ENCODE measurements at places on chromosomes 7 and 10.

DNA sequence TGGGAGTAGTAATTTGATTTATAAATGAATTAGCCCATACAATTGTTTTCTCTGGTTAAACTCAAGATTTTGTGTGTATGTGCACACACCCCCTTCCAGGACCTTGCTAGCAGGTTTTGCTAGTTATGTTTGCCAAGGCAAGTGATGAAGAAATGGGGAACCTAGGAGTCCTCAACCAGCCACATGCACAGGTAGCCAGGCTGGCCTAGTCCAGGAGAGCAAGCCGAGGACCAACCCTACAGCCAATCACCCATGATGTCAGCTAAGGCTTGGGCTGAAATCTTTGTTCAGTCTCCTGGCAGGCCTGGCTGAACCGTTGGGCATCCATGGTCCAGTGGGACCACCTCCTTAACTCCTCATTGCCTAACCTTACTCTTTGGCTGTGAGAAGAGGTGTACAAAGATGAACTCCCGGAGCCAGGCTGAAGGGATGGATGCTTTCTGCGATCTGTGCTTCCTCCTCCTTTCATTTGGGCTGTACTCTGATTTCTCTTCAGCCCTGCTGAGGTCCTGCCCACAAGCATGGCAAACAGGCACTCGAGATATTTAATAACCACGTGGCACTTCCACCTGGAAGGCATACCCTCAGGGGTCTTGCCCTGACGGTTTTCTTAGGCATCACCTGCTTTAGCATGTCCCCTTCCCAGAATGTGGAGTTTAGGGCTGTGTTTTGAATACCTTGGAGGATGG lies 22.1 kb downstream of the HNRNPA2B1 start:
- DNase-seq: no peak

GRCh38 chr10:77104459-77104980 lies 533.1 kb downstream of the KCNMA1 start:
- DNase-seq: peak; percentile 41

GRCh38 chr10:118459642-118460193 lies 117.6 kb upstream of the FAM204A start:
- DNase-seq: peak; percentile 42

- DNase-seq: no peak
Measured at GRCh38 chr7:266851-267840, 22.8 kb upstream of the FOXL3 start.

DNA sequence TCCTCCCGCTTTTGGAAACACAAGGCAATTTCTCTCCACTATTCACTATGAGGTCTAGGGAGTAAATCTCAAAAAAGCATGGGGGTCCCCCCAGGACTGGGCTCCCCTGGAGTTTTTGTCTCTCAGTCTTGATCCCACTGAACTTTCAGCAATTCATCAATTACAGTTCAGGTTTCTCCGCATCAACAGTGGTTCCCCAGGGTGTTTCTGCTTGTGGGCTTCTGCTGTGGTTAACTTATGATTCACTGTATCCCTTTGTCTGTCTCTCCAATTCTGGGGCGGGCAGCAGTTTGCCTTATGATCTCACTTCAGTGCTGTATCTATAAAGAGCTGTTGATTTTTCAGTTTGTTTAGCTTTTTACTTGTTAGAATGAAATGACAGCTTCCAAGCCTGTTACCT lies 142.6 kb upstream of the CDC14C start:
- no peak for DNase-seq

DNA sequence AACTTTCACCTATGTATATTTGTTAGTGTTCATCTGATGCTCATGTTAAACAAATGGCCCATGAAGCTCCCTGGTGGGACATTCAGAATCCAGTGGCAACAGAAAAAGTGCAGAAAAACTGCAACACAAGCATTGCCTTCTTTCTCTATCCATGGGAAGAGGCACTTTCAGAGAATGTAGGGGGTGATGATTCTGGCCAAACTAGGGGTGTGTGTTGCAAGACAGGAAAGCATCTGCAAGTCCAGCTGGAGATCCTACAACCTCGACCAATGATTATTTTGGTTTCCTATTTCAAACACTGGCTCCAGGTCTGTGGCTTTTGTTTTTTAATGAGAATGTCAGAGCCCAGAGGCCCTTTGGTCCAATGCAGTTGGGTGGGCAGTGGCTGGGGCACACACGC lies 198.7 kb downstream of the CXCL12 start:
- no peak for DNase-seq

DNA sequence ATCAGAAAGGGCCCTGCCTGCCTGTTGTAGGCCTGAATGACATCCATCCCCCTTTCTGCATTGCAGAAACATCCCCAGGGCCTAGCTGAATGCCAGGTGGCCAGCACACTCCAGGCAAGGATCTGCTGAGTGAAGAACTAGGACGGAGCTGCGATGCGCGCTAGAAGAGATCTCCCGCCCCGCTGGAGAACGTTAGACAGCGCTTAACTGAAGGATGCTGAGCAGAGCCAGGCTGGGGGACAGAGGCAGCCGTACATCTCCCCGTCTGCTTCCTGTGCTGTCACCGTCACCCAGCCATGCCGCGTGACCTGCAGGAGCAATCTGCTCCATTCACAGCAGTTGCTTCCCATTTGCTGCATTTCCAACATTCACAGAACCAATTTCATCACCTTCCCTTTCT lies 73.3 kb downstream of the FAM53B start:
- DNase-seq: no peak

GRCh38 chr7:140506788-140507464 lies 27.6 kb upstream of the MKRN1 start:
- peak; percentile 29 for DNase-seq

DNA sequence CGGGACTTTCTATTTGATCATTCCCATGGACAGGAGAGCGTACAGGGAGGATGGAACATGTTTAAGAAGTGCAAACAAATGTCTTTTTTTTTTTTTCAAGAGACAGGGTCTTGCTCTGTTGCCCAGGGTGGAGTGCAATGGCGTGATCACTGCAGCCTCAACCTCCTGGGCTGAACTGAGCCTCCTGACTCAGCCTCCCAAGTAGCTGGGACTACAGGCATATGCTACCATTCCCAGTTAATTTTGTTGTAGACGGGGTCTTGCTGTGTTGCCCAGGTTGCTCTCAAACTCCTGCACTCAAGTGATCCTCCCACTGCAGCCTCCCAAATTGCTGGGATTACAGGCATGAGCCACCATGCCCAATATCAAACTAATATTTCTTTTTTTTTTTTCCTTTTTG lies 40.5 kb downstream of the SPDYE5 start:
- DNase-seq: no peak

GRCh38 chr7:35697414-35698175 lies 2.7 kb upstream of the HERPUD2 start:
- peak; percentile 45 for DNase-seq

GRCh38 chr7:14368285-14368684 lies 378.8 kb upstream of the ETV1 start:
- DNase-seq: no peak

GRCh38 chr10:1643908-1644179 lies 93.5 kb downstream of the ADARB2 start:
- DNase-seq: no peak

GRCh38 chr10:14508725-14509124 lies 178.0 kb upstream of the FRMD4A start:
- DNase-seq: no peak

- peak; percentile 57 for DNase-seq
Measured at GRCh38 chr10:22246680-22247391, 29.0 kb upstream of the EBLN1 start.

DNA sequence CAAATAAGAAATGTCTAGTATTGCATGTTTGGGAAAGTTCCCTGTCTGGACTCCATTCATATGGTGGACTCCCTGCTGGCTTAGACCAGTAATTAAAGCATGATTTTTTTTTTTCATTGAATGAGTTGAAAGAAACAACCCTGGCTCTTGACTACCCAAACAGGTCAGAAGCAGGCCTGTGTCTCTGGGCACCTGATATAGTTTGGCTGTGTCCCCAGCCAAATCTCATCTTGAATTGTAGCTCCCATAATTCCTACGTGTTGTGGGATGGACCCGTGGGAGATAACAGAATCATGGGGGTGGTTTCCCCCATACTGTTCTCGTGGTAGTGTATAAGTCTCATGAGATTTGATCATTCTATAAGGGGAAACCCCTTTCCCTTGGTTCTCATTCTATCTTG lies 206.2 kb downstream of the TMEM178B start:
- DNase-seq: no peak

GRCh38 chr10:78173360-78174015 lies 139.8 kb downstream of the RPS24 start:
- no peak for DNase-seq

GRCh38 chr10:98170249-98171117 lies 36.0 kb downstream of the R3HCC1L start:
- DNase-seq: peak; percentile 48

GRCh38 chr10:110365356-110366143 lies 60.8 kb upstream of the SMNDC1 start:
- DNase-seq: no peak

DNA sequence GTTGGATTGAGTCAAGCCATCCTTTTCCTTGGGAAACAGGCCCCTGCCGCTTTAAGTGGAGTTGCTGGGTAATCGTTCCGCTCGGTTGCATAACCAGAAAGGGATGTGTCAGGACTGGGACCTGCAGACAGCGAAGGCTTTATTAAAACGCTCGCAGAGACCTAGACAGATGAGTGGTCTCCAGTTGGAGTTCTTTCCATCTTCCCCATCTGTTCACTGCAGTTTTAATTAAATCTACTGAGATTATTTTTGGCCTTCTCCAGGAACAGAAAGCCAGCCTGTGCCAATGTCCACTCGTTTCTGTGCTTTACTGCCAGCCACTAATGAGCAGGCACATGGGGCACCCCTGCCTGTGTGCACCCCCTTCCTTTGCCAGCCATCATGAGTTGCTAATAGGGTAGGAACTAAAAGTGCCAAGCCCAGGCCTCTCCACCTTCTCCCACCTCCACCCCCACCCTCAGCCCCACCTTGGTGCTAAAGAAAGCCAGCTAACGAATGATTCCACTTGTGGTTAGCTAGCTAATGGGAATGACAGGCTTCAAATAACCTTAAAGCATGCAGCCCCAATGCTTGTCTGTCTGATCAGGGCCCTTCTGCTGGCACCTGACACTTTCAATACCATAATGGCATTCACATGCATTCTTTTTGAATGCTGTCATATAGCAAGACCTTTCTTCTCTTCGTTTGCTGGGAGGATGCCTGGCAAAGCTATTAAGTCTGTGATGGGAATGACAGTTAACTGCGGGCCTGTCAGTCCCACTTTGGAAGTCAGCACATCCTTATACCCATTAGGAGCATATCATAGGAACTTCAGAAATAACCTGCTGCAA lies 556.8 kb upstream of the GALNT17 start:
- DNase-seq: peak; percentile 33

DNA sequence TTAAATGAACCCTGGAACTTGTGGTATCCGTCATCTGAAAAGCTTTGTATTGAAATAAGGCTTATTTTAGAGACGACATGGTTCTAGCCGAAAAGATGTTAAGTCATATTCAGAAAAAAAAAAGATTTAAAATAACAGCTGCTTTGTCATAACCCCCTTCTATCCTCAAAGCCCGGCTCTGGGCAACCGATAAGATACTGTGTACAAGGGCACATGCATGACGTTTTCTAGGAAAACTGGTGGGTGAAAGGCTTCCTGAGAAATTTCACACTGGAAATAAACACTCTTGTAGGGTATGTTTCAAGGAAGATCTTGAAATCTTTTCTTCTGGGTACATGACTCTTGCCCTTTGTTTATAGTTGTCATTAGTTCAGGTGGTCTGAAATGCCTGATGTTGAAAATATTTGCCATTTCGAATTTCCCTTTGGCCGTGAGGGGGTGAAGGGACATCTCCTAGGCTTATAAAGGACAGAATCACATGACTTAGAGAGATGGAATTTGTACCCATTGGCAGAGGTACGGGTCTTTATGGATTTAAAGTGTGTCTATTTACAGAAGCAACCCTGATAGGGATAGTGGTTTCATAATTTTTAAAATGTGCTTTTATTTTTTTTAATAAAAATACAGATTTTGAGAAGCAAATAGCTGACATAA lies 232.5 kb downstream of the PTEN start:
- DNase-seq: no peak

- no peak for DNase-seq
Measured at GRCh38 chr10:46080886-46081285, 34.8 kb upstream of the MSMB start.

- DNase-seq: no peak
Measured at GRCh38 chr10:91653219-91653870, 20.5 kb upstream of the PPP1R3C start.

DNA sequence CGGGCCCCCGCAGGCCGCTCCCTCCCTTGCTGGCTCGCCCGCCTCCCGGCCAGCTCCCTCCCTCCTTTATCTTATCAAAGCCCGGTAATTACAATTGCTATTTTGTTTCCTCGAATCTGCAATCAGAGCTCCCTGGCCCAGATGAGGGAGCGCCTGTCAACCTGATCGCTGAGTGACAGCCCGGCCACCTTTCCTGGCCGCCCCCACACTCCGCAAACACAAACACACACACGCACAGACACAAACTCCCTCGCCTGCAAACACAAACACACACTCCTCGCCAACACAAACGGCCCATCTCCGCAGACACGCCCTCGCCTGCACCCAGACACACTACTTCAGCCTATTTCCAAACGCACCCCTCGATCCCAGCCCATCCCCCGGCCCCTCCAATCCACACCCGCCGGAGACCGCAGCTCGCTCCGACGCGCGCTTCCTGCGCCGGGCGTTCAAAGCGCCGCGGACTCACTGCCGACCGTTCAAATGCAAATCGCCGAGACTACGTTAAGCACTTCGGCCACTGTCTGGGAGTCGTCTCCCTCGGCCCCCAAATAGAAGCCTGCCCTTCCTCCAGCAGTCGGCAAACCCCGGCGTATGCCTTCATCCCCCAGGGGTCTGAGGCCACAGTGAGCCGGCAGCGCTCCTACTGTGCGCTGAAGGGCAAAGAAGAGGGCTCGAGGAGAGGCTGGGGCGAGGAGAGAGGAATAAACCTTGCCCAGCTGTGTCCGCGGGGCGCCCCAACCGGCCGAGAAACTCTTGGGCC lies 3.0 kb upstream of the FGF8 start:
- DNase-seq: no peak

- DNase-seq: no peak
Measured at GRCh38 chr10:115052728-115053127, 40.4 kb upstream of the ATRNL1 start.

- DNase-seq: no peak
Measured at GRCh38 chr7:7795630-7796121, 77.3 kb upstream of the RPA3 start.

- peak; percentile 75 for DNase-seq
Measured at GRCh38 chr10:50624866-50625501, 1.2 kb upstream of the SGMS1 start.

GRCh38 chr7:29282819-29283414 lies 88.3 kb downstream of the CHN2 start:
- DNase-seq: no peak

GRCh38 chr10:61411706-61412105 lies 41.5 kb downstream of the TMEM26 start:
- DNase-seq: no peak

DNA sequence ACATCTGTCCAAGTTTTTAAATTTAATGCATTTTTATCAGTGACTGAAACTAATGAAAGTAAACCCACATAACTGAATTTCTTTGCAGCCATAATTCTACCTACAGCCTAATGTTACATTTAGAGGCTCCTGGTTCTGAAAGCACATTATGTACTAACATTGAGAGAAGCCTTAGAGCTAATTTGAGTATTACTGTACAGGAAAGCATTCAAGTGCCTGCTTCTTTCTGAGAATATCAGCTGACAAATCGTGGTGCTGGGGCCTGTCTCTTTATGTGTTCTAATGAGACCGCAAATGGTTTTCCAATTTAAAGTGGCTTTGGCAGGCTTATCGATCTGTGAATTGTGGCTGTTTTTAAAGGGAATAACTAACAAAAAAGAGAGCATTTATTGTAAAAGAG lies 32.3 kb upstream of the DGKB start:
- no peak for DNase-seq

All from HTR-8/SVneo (cell line).